AG09309 (cell line): ENCODE measurements at places on chromosomes 6 and 20.

- DNase-seq: no peak
Observed at GRCh38 chr6:131816869-131817268, 9.0 kb downstream of the ENPP1 start.

- peak; percentile 10 for DNase-seq
Observed at GRCh38 chr6:141956046-141956761, 176.5 kb upstream of the GJE1 start.

DNA sequence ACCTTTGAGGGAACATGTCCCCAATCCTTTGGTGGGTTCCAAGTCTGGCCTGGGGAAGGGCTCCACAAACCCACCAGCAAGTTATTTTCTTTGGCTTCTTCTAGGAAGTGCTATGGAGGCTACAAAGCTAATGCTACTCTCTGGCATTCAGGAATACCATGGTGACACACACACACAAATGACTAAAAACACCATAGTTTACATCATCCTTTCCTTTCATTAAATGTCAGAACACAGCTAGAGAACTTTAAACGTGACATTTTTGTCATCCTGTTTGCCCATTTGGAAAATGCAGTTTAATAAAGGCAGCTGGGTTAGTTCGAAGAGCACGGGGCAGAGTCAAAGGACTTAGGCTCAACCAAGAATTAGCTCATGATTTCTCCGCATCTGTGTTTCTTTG is 40.2 kb upstream of the PROKR2 start:
- DNase-seq: no peak

- no peak for DNase-seq
Observed at GRCh38 chr6:63486196-63486595, 86.1 kb upstream of the LOC128125822 start.

- no peak for DNase-seq
Observed at GRCh38 chr6:13560651-13561044, 13.8 kb upstream of the SIRT5 start.
